ENCODE measurements at places on chromosomes 6 and 20.

DNA sequence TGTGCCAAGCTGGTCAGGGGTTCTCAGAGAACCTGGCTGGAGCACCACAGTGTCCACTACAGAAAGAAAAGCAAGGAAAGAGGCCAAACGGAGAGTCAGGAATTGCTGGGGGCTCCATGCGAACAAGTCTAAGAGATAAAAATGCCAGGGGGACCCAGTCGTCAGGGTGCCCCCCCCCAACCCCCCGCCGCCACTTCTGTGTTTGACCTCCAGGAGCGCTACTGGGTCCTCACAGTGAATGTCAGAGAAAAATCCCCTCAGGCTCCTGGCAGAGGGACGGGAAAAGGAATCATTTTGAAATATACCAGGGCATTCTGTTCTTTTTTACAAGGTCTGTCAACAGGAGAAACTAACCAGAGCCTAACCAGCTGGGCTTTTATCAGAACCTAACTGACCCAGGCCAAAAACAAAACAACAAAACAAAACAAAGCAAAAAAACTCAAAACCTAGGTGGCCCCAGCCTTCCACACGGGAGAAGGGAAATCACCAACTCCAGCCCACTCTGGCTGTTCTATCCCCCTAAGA lies 17.9 kb upstream of the NELFCD start:
- no peak for DNase-seq

- no peak for DNase-seq
Measured at GRCh38 chr6:124795643-124796463, 166.4 kb upstream of the RNF217 start.

DNA sequence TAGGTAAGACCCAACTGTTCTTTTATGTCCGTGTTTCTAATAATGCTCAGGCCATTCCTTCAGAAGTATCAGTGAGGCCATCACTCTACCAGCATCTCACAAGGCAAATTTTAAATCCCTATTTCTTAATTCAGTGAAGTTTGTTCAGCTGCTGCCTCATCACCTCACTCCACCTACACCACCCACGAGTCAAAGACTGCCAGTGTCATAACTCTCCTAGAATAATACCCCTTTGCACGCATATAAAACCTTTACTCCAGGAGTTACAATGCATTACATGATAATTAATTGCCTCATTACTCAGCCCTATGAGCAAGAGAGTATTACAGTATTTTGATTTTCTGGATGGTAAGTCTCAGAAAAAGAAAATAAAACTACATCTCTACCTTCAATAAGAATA lies 793.6 kb downstream of the TFAP2A start:
- peak; percentile 29 for DNase-seq

- DNase-seq = no peak
Measured at GRCh38 chr6:130120731-130121130, 102.0 kb downstream of the SAMD3 start.

DNA sequence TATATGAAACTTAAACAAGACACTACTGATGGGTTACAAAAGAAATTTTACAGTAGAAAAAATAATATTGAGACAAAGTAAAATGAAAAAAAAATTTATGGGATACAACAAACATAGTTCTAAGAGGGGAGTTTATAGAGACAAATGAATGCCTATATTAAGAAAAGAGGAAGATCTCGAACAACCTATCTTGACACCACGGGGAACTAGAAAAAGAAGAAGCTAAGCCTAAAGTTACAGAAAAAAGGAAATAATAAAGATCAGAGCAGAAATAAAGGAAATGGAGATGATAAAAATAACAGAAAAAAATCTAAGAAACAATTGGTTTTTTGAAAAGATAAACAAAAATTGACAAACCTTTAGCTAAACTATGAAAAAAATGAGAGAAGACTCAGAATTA lies 9.1 kb upstream of the ECHDC1 start:
- no peak for DNase-seq

DNA sequence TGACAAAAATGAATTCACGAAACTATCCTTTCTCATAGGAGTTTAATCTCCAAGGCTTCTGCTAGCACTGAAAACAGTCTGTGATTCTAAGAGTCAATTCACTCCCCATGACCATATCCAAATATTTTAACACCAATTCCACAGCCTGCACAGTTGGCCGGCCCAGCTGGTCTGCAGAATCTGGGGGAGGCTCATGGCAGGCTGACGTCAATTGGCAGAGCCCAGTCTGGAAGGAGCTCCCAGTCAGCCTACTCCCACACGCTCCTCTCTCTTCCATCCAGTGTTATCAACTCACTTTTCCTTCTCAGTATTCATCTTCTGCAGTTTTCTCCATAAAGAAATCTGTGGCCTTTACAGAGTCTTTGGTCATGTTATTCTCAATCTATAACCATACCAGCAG lies 111.0 kb downstream of the TBXT start:
- DNase-seq = peak; percentile 68

- no peak for DNase-seq
Measured at GRCh38 chr6:157909282-157909664, 72.4 kb upstream of the SYNJ2 start.

- peak; percentile 53 for DNase-seq
Measured at GRCh38 chr6:139891471-139891870, 517.0 kb upstream of the CITED2 start.

DNA sequence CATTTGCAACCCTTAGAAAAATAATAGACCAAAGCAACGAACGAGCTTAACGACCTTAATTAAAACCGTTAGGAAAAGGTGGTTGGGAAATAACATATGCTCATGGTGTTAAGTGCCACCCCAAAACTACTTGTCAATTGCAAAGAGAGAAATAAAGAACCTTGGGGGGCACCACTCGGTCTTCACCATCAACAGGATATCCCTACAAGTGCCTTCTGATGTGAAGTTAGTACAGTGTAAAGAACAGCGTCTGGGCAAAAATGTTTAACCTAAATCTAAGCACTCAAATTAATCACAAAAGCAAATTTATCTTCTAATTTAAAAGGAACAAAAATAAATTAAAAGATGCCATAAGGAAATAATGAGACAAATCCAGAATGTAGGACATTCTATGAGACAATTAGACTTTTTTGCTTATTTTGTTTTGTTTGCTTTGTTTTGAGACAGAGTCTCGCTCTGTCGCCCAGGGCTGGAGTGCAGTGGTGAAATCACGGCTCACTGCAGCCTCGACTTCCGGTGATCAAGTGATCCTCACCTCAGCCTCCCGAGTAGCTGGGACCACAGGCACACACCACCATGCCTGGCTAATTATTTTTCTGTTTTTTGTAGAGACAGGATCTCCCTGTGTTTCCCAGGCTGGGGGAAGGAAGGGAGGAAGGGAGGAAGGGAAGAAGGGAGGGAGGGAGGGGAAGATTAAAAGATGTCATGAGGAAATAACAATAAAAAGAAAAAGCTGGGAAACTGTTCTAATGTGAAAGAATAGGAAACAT lies 41.3 kb upstream of the BTN3A2 start:
- DNase-seq = no peak

DNA sequence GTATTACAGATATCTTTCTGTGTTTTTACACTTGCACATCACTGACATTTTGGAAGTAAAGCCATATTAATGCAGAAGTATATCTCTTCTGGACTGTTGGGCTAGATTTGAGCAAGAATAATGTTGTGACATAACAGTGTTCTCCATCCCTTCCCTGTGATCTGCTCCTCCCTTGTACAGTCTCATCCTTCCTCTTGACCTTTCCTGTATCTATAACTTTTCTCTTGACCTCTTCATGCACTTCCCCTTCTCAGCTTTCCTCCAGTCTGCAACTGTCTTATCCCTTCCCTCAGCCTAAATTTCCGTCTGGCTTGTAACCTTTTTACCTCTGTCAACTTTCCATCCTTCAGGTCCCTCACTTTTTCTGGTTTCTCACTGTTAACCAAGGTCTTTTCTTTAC lies 29.8 kb downstream of the NCOA3 start:
- DNase-seq = no peak

DNA sequence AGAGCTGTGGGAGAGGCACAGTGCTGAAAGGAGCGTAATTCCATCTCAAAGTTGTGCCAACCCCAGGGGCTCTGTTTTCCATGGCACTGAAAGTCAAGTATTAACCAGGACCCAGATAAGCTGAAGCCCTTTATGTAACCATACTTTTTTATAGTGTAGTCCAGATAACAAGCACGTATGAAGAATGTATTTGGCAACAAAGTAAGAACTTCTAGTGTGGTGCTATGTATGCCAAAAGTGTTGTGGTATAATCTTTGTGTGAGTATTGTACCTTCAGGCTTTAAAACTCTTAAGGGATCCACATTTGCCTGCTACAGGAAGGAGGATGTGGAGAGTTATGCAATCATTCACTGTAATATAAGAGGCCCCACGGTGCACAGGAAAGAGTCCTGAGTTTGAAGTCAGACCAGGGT lies 129.4 kb downstream of the IBTK start:
- DNase-seq = peak; percentile 5

GRCh38 chr6:37060195-37060559 lies 54.7 kb downstream of the FGD2 start:
- DNase-seq = no peak

DNA sequence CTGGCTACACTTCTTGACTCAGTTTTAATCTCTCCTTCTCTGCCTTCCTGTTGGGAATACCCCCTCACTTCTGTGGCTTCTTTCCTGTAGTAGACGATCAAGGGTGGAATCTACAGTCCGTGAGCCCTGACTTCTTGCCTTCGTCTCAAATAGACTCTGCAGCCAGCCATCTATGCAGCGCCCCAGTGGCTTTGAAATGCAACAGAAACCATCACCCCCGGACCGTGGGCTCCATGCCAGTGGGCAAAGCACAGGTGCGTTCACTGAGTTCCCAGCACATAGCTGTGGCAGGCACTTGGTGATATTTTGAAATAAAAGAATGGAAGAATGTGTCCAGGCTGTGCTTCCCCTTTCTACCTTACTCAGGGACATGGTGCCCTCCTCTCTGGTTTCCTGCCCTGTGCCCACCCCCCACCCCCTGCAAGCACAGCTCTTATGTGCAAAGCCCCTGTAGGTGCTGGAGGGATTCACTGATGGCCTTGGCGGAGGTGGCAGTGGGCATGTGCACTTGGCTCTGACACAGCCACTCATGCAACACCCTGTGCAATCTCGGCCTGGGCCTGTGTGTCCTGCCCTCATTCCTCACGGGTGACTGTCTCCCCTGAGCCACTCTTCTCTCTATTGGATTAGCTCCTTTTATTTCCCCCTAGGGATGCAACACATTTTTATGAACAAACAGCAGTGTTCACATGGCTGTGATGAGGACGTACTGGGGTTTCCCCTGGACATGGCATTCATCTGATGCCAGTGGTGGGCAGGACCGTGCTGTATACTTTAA lies 5.5 kb upstream of the CDSN start:
- peak; percentile 88 for DNase-seq

- no peak for DNase-seq
Measured at GRCh38 chr6:158607411-158608170, 37.0 kb downstream of the DYNLT1 start.

GRCh38 chr20:25008388-25009217 lies 16.1 kb upstream of the APMAP start:
- no peak for DNase-seq

DNA sequence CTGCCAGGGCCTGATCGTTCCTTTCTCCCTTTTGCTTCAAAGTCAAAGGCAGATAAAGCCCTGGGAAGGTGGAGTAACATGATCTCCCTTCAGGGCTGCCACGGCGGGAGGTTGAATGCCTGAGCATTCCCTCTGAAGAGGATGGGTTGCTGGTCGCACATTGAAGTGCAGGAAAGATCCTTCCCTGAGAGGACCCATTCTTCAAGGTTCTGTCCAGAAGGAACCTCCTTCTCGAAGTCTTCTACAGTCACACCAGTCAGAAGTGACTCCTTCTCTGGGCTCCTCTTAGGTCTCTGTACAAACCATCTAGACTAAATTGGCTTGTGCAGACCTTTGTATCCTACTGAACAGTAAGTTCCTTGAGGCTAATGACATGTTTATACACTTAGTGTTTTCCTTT lies 192.6 kb upstream of the VGLL2 start:
- no peak for DNase-seq

DNA sequence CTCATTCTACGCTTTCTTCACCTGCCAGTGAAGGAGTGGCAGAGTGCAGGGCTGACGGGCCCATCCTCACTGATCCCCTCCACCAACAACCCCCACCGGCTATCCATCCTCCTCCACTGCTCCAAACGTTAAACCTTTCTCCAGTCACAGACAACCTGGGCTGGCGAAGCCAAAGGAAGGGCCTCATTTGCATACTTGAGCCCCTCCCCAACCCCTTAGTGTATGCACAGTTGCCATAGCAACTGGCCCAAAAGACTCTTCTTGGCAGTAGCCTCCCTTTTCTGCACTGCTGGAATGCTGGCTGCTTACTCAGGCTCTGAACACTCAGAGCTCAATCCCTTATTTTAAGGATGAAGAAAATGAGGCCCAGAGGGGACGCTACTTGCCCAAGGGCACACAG lies 130.3 kb downstream of the GRM4 start:
- peak; percentile 13 for DNase-seq

DNA sequence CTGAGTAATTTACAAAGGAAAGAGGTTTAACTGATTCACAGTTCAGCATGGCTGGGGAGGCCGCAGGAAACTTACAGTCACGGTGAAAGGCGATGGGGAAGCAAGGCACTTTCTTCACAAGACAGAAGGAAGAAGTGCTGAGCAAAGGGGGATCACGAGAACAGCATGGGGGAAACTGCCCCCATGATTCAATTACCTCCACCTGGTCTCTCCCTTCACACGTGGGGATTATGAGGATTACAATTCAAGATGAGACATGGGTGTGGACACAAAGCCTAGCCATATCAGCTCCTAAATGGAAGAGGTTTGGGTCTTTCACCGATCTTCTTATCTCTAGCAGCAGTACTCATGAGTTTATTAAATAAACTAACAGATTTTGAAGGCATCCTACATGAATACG lies 152.9 kb upstream of the RUNX2 start:
- no peak for DNase-seq

DNA sequence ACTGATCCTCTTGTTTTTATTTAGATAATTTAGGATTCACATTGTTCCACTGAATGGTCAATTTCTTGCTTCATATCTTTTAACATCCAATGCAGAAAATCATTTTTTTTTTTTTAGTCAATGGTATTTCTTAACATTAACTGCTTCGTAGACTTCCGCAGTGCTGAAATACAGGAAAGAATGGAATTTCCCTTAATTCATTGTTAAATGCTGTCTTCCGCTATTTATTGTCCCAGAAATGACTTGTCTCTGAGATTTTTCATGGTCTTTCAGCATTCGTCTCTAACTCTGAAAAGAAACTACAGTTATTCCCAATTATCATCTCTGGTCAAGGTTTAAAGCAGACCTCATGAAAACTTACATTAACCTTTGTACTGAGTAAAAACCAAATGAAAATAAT lies 1029.1 kb upstream of the MANEA start:
- DNase-seq = no peak

DNA sequence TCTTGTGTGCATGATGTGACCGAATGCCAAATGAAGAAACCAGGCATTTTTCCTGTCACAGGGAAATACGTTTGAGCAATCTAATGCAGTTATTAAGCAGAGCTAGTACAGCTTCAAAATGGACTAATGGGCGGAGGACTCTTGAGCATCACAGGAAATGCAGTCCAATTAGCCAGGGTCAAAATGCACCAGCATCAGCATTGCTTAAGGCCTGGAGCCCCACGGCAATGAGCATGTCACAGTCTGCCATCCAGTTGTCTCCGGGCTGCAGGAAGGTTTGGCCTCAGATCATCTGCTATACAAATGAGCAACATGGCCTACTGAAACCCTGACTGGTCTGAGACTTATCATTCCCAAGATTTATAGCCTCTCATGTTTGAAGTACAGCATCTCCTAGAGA lies 652.1 kb upstream of the SLC35B3 start:
- DNase-seq = no peak

GRCh38 chr20:63765082-63765873 lies 25.7 kb downstream of the SLC2A4RG start:
- DNase-seq = no peak

All from AG10803 (cell line).